ENCODE measurements at places on chromosomes 12 and 14.

GRCh38 chr12:52428121-52428520 is 6.0 kb downstream of the KRT75 start:
- DNase-seq: no peak

DNA sequence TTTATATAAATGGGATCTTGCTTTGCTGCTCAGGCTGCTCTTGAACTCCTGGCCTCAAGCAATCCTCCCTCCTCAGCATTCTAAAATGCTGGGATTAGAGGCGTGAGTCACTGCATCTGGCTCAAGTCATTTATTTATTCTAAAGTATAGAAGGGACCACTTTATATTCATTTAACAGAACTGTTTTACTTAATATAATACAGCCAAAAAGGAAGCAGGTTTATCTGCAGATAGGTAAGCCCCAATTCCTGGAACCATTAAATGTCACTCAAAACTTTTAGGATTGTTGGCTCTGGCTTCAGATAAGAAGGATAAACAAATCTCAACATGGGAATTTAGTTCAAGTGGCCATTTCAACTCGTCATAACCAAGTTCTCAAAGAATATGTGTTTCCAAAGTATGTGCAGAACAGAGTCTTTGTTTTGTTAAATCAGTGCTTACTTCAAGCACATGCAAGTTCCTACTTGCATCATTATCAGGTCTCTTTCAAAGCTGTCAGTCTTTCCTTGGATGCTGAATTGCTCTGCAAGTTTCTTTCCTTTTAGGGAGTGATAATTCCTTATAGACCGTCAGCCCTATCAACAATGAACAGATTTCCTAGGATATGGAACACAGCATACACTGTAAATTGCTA is 60.4 kb downstream of the KITLG start:
- DNase-seq: no peak

GRCh38 chr12:38157933-38158401 is 158.6 kb upstream of the ALG10B start:
- DNase-seq: no peak

GRCh38 chr12:114479831-114480230 is 73.9 kb upstream of the TBX5 start:
- DNase-seq: no peak

- DNase-seq: no peak
Observed at GRCh38 chr12:25459541-25459951, 93.5 kb downstream of the LMNTD1 start.

DNA sequence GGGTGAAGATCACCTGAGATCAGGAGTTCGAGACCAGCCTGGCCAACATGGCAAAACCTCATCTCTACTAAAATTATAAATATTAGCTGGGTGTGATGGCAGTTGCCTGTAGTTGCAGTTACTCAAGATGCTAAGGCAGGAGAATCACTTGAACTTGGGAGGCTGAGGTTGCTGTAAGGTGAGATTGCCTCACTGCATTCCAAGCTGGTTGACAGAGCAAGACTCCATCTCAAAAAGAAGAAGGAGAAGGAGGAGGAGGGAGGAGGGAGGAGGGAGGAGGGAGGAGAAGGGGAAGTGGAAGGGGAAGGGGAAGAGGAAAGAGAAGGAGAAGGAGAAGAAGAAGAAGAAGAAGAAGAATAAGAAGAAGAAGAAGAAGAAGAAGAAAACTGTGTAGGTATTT is 17.0 kb downstream of the RNASE10 start:
- no peak for DNase-seq

GRCh38 chr12:67957383-67957782 is 31.9 kb upstream of the IFNG-AS1 start:
- no peak for DNase-seq

GRCh38 chr12:103913100-103913499 is 17.1 kb upstream of the HSP90B1 start:
- no peak for DNase-seq

DNA sequence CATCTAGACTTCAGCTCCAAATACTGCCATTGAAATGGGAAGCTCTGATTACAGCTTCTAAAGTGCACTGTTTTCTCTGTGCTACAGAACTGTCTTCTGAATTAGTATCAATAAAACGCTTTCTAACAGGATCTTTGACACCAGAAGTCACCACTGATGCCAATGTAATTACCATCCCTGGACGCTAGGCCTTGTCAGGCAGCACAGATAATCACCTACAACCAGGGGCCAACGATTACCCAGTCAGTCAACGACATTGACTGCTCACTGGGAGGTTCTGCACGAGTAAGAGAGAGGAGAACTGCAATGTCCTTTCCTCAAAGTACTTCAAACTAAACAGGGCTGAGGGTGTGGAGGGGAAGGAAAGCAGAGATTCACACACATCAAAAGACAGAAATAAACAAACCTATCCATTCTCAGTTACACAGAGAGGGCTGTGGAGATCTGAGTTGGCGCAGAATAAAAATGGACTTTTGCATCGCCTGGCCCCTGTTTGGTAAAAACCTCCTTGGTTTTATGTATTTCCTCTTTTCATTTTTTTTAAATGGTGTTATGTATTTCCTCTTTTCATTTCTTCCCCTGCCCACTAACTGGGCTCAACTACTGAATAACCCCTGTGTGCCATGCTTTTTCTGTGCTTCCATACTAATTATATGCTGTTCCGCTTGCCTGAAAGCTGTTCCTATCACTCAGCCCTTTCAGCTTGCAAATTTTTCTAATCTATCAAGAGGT is 492.2 kb downstream of the APAF1 start:
- no peak for DNase-seq

DNA sequence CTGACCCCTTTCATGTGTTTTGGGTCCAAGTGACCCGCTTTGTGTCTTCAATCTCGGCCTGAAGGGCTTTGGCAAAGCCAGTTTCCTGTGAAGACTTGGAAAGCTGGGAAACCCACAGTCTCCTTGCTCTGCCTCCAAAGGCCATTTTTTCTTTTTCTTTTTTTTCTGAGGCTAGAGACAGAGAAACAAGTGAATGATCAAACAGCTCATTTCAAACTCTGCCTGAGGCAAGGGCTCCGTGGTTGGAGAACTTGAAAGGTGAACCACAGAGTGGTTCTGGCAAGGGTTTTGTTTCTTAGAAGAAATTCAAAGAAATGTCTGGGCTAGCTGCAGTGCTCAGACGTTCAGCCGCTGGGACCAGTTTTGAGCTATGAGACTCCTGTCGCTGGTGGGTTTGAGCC is 62.7 kb downstream of the ERH start:
- no peak for DNase-seq

DNA sequence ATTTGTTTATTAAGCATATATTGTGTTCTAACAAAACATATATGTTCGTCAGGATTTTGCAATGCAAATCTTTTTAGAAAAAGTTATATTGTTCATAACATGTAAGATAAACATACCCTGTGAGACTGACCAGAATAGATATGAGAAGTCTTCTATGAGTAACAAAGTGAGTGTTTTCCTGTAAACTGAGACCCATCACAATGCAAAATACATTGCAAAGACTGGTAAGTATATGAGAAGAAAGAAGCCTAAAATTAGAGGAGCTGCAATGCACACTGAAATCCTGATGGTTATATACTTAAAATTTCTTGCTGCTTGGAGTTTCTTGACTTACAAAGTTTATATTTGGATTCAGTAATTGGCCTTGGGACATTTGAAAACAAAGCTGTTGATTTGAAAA is 6.0 kb downstream of the HMGA2 start:
- no peak for DNase-seq

- DNase-seq: no peak
Observed at GRCh38 chr12:127503246-127503645, 763.7 kb upstream of the TMEM132C start.

DNA sequence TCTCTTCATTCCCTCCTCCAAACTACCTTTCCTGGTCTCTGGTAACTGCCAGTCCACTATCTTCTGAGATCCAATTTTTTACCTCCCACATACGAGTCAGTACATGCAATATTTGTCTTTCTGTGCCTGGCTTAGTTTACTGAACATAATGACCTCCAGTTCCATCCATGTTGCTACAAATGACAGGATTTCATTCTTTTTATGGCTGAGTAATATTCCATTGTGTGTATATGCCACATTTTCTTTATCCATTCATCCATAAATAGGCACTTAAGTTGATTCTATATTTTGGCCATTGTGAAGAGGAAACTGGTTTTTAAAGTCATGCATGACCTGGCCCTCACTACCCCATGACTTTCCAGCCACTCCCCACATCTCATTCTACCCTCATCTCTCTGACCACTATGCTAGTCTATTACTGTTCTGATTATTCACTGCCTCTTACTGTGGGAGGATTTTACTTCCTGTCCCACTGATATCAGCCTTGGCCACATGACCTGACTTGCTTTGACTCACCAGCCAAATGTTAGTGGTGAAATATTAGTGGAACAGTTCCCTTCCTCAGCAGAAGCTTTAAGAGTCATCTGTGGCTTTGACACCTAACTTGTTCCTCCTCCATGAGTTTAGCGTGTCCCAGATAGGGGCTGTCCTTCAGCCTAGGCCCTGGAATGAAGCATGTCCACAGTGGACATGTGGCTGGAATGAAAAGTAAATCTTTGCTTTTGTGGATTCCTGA is 52.2 kb downstream of the GOLGA5 start:
- DNase-seq: no peak

- no peak for DNase-seq
Observed at GRCh38 chr14:77965919-77966435, 166.1 kb downstream of the ADCK1 start.

DNA sequence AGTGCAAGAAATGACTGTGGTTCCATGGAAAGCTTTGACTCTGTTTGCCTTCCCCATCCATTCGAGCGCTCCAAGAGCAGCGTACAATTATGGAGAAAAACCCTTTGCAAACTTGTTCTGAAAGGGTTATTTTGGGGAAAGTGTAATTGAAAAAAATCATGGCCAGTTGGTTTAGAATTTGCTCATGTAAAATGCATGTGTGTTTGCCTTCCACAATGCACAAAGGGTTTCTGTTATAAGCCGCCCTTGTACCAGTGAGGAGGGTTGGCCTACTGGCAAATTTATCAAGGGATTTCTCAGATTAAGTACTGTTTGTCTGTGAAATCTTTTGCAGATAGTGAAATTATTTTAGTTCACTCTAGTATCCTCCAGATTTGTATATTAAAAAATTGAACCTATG is 62.7 kb upstream of the PELI2 start:
- DNase-seq: no peak

DNA sequence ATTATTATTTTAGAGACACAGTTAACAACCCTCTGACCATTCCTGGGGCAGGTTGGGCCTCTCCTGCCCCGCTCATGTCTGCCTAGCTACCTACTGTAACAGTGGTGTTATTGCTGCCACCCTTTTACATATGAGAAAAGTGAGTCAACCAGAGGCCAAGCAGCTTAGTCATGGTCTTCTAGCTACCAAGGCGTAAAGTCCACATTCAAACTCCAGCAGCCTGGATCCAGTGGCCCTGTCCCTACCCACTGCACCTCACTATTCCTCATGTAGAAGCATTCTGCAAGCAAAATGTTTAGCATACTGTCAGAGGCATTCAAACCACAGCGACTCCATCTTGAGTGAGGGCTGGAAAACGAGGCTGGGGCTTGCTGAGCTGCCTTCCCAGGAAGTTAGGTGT is 95.8 kb downstream of the SLC15A4 start:
- DNase-seq: no peak

- DNase-seq: no peak
Observed at GRCh38 chr12:26007566-26007965, 49.1 kb downstream of the RASSF8 start.

DNA sequence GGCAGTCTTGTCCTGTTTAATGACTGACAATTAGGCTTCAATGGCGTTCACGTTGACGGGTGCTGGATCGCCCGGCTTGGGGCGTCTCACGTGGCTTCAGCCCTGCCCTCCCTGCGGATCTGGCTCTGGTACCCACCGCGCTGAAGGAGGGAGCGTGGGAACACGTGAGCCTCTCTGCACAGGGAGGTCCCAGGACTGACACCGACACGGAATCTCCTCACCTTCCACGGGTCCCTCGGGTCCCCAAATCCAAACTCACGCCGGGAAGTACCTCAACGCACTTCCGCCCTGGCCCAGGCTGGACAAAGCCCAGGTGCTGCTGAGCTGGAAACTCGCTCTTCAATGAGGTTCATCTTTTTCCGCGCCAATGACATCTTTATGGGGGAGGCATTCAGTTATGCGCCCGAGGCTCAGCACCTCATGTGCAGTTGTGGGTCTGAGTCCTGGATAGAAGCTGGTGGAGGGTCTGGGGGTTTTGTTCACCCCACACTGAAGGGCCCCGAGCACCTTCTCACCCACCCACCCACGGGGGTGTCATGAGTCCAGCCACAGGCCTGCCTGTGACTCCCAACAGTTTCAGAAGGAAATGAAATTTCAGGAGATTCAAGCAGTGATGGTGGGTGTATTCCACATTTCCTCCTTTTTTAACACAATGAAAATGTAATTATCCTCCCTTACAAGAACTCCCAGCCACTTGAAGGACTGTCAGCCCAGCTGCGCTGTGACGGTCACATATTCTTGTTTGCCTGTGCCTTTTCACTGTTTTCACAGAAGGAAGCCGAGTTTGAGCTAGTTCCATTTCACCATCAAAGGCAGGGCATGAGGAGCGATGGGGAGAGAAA is 251.7 kb upstream of the SFSWAP start:
- no peak for DNase-seq

GRCh38 chr12:98612696-98613334 is 19.3 kb downstream of the SLC25A3 start:
- DNase-seq: no peak

GRCh38 chr12:132465269-132466190 is 24.4 kb upstream of the FBRSL1 start:
- no peak for DNase-seq

Data from stimulated activated CD8-positive, alpha-beta memory T cell treated with anti-CD3 and anti-CD28 coated beads, Interleukin-12 subunit alpha, Interleukin-12 subunit beta, amount 100 ng/mL, for 4 hours (primary cell).